ENCODE measurements at places on chromosomes 11 and 22.

DNA sequence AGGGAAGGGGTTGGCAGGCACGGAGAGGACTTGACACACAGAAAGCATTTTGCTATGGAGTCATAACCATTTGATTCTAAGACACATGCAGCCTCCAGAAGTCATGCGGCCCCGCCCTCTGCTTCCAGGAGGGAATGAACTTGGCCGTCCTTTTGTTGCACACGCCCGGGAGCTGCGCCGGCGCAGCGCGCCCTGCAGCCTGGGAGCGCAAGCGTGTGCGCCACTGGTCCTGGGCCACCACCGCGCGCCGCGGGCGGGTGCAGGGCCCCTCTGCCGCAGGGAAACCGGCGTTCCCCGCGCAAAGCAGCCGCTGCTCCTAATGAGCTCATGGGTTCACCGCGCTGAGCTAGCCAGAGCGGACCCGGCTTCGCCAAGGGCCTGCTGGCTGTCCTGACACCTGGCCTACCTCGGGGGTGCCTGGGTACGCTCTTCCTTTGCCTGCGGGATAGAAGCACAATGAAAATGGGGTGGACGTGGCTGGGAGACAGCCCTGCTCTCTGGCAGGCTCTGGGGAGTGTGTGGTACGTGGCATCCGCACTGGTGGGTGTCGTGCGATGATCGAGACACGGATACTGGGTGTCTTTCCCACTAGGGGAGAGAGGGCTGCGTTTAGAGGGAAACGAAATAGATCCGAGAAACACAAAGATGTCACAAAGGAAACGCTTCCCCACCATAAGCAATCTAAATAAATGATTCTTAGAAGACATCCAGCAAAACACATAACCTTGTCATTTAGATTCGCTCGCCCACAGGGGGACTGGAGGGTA lies 669 bp downstream of the MICAL3 start:
- no peak for DNase-seq

DNA sequence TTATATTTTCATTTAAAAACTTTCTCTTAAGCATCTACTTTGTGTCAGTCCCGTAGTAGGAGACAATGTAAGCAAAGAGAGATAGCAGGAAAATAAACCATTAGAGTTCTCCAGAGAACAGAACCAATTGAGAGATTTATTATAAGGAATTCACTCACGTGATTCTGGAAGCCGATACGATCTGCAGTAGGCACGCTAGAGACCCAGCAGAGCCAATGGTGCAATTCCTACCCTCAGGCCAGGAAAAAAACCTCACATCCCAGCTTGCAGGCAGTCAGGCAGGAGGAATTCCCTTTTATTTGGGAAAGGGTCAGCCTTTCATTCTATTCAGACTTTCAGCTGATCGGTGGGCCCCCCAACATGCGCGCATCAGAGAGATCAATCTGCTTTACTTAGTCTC lies 7.3 kb upstream of the PLEKHA7 start:
- DNase-seq = no peak

DNA sequence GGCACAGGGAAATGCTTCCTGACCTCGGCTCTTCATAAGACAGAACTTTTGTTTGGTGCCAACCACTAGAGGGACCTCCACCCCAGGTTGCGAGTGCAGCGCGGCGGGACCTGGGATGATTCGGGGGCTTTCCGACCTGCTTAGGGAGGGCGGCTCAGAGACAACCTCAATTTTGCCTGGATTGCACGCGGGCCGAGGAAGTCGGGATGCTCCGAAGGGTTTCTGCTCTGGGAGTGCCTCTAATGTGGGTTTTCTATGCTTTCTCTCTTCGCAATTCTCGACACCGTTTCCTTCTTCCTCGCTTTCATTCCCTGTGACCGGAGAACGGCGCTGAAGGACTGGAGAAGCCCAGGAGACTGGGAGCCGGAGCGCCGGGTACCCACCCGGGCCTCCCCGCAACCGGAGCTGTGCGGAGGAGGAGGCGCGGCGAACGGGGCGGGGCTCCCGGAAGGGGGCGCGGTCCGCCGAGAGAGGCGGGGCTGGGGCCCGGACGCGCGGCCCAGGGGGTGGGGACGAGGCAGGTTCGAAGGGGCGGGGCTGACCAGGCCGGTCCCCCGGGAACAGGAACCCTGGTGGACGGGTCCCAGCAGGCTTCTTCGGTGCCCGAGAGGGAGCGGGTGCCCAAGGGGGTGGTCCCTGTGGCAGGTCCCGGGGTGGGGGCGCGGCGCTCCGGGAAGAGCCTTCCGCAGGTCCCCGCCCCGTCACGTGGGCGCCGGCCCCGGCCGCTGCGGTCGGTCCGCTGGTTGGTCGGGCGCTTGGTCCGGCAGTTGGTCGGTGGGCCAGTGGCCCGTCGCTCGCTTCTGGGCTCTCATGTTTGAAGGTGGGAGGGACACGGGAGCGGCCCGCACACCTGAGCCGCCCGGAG lies at the start of gene PPFIBP2:
Gene PPFIBP2 (plus strand): TSS at position 766 of the 865 bp plus-strand sequence. CDS start 35,477 bp downstream, outside the sequence.
- peak; percentile 86 for DNase-seq

- no peak for DNase-seq
Observed at GRCh38 chr22:20001082-20001638, 15.5 kb downstream of the ARVCF start.

GRCh38 chr11:122423273-122423672 lies 232.2 kb upstream of the UBASH3B start:
- no peak for DNase-seq

DNA sequence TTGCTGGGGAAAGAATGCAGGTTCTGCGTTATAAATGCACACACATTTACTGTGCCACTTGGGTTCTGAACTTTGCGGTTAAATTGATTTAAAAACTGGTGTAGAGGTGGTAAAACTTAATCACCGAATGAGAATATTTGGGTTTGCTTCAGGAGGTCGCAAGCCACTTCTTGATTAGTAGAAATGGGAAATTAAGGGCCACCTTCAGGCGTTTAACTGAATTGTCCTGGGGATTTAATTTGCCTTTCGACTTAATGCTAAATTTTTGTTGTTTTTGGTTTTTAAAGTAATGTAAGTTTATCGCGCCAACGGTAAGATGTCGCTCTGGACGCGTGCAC lies 459 bp upstream of the NCR3LG1 start:
- DNase-seq = no peak

GRCh38 chr22:21009638-21010425 lies 5.1 kb upstream of the P2RX6 start:
- no peak for DNase-seq

- DNase-seq = no peak
Observed at GRCh38 chr11:8342821-8343681, 79.4 kb upstream of the LMO1 start.

GRCh38 chr11:10646005-10646404 lies 47.5 kb downstream of the IRAG1 start:
- DNase-seq = no peak

- DNase-seq = no peak
Observed at GRCh38 chr11:97092823-97093222, 703.0 kb downstream of the JRKL start.

- no peak for DNase-seq
Observed at GRCh38 chr22:31286360-31287255, 5.7 kb downstream of the PIK3IP1 start.

- DNase-seq = no peak
Observed at GRCh38 chr11:65637794-65638419, at the start of gene SIPA1. Gene SIPA1, plus strand, starts transcription at chr11:65638101. Its CDS starts 2,821 bp downstream, at chr11:65640922.

DNA sequence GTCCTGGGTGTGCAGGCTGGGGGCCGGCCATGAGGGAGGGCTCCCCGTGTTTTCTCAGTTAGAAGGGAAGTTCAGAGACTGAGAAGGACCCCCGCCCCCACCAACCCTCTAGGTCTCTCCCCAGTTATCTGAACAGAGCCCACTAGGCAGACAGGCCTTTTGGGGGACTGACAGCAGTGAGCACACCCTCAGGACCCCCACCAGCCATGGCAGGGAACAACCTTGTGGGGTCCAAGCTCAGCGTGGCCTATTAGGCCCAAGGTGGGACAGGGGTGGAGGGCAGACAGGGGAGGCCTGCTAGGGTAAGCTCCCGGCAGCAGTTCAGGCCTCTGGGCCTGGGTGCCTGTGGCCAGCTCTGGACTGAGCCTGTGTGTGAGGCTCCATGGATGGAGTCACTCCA lies 5.6 kb downstream of the LRRC75B start:
- no peak for DNase-seq

- DNase-seq = no peak
Observed at GRCh38 chr11:71172680-71173079, 79.7 kb downstream of the SHANK2 start.

DNA sequence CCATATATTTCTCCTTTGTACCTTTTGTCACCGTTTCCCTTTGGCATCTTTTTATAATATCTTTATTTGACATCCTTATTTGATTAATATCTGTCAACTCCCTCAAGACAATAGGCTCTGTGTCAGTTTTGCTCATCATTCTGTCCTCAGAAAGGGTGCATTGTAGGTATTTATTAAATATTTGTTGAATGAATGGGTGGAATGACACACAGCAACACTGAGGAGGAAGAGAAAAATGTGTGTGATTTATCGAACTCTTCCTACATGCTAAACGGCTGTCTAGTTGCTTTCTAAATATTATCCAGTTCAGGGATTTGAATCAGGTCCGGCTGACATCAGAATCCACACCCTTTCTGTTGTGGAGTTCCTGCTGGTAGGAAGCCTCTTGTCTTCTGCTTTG lies 98.2 kb downstream of the NAV2 start:
- no peak for DNase-seq

- no peak for DNase-seq
Observed at GRCh38 chr22:30582788-30583545, 8.5 kb upstream of the GAL3ST1 start.

- DNase-seq = no peak
Observed at GRCh38 chr11:65947133-65947532, 1.9 kb downstream of the TSGA10IP start.

DNA sequence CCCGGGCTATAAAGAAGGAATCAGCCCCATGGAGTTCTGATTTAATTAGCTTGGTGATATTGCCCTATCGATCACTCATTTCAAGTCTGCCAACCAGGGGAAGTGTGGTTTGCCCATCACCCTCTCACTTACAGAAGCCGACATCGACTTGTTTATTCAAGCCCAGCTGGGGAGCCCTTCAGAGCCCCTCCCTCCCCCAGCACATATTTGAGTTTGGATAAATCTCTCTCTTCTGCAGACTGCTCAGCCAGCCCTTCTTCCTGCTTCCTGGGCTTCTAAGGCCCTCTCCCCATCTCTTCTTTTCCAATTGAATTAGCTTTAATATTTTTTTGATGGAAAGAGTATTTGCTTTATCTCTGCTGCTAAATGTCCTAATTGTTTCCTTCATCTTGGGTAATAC lies 299.0 kb downstream of the MIAT start:
- DNase-seq = no peak

DNA sequence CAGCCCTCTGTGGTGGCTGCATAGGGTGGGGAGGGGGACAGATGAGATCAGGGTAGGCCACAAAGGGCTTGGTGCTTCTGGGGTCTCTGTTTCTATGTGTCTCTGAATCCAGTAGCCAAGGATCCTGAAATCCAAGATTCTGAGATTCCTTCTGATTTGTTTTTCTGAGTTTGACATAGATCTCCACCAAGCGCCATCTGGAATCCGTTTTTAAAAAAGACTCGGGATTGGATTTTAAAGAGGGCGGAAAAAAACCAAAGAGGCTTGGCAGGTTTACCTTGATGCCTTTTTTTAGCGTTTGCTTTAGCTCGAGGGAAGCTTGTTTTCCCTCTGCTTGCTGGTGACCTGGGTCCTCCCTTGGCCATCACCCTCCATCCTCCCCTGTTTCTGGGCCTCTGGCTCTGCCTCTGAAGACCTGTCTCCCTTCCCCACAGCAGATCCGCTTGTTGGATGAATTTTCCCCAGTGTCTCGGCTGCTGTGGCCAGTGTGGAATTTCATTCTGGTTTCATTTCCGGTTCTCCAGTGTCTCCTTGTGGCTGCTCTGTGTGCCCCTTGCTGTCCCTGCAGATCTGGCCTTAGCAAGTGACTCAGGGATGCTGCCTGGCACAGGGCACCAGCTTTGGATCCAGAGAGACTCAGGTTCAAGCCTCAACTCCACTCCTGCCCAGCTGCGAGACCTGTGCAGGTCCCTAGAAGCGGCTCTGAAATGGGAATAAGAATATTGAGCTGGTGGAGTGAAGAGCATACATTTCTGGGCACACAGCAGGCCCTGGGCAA lies 15.1 kb downstream of the SYNGR1 start:
- no peak for DNase-seq

GRCh38 chr11:36567694-36568093 lies at the start of gene RAG1:
Gene RAG1, plus strand, starts transcription at chr11:36568007. Its CDS starts 5,298 bp downstream, at chr11:36573305.
- DNase-seq = no peak

DNA sequence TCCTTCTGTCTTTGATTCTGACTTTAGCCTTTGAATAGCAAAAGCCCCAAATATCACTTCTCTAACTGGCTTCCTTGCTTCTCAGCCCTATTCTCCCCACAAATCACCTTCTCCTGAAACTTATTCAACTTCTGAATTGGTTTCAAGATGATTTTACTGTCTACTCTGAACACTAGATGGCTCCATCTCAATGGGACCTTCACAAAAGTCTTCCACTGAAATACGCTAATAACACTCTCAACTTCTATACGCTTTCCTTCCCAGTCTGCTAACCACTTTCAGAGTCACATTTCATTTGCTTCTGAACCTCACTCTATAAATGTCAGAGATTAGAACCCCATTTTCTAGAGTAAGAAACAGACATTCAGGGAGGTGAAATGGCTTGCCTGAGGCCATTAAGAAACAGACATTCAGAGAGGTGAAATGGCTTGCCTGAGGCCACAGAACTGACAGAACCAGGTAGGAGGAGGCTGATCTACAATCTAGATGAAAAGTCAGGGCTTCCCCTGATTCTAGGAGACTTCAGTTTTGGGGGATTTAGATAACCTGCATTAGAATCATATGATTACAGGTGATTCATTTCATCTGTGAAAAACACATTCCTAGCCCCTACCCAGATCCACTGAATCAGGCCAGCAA lies 20.6 kb downstream of the MORC2 start:
- DNase-seq = no peak

- DNase-seq = no peak
Observed at GRCh38 chr11:118623269-118623655, 15.8 kb downstream of the PHLDB1 start.

DNA sequence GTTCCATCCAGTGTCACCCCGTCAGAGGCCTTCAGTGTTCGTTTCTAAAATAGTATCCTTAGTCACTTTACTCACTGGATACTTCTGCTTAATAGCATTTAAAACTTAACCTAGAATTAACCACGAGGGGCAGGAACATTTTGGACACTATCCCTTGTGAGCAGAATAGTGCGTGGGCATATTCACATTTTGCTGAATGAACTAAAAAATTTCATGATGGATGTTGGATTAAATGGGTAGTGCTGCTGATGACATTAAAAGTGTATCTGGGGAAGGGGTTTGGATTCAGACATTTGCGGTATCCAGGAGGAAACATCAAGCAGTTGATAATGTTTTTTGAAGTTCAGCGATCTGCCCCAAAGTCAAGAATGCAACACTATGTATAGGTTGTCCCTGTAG lies 750 bp upstream of the NAT10 start:
- no peak for DNase-seq

Data from cortex of kidney (tissue), 1 donor.